Fibroblast of villous mesenchyme (primary cell): ENCODE measurements at places on chromosomes 6 and 20. TPM values are rescaled to one million over a fixed set of nuclear protein-coding genes. Genes with fewer than 3 reads are reported as not detected.

GRCh38 chr6:93433592-93433991 lies 14.2 kb upstream of the EPHA7 start:
- DNase-seq = no peak

DNA sequence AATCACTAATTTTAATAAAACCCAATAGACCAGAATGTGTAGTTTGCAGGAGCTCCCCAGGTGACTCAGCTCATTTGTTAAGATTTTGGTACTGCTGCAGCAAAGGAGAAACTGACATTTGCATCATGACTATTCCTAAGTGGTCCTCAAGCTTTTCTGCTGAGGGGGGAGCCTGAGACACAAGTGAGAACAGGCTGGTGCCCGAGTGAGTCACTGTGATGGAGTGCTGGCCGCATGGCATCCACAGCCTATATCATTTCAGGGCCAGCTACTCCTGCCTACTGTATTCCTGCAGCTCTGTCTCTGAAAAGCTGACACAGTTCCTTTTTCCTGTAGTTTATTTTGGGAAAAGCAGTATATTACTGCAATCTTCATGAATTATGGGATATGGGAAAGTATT lies 113.7 kb upstream of the ENPP5 start:
- no peak for DNase-seq

The OXT gene
- total RNA-seq = not detected in 2 replicates

DNA sequence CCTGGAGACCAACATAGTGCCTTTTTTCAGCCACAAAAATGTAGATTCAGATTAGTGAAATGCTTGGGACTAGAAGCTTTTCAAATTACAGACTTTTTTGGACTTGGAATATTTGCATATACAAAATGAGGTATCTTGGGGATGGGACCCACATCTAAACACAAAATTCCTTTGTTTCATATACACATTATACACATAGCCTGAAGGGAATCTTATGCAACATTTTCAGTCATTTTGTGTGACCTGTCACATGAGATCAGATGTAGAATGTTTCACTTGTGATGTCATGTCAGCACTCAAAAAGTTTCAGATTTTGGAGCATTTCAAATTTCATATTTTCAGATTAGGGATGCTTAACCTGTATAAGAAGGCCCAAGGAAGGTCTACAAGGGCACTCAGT lies 44.5 kb upstream of the ALDH8A1 start:
- DNase-seq = no peak

DNA sequence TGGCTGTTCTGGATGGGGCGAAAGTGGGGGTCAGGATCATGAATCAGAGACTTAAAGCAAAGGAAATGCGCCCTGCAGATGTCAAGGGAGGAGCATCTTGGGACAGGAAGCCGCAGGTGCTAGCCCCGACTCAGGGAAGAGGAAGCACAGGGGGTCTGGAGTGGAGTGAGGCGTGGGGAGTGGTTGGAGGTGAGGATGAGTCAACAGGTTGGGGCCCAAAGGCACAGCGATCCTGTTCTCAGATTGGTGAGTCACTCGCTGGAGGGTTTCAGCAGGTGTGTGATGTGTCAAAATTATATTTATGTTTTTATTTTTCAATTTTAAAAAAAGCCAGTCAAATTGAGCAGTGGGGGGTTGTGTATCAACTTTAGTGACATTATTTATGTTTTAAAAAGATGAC lies 19.0 kb downstream of the PACSIN1 start:
- no peak for DNase-seq

GRCh38 chr6:40848038-40848437 lies 191.0 kb downstream of the UNC5CL start:
- no peak for DNase-seq

The COL21A1 gene
- under 0.01 and 0.64 TPM in 2 replicates for total RNA-seq

DNA sequence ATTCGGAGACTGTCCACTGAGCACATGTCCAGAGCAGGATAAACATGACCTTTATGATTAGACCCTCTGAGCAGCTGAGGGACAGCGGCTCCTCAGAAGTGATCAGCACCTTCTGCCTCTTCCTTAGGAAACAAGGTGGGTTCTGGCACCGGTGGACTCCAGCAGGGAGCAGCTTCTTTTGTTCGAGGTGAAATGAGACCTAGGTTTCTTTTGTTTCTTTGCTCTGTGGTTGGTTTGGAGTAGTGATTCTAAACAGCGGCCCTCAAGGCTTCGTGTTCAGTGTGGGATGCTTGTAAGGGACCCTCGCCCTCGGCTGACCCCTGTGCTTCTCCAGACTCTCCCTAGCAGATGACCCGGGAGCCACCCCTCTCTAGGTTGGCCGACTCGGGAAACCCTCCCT lies 14.6 kb upstream of the FRMD1 start:
- no peak for DNase-seq

- DNase-seq = no peak
Observed at GRCh38 chr6:33343953-33344611, 26.5 kb upstream of the ZBTB22 start.

The TSBP1 gene
- total RNA-seq = under 0.01 TPM in 1 of 2 replicates, not detected in the other

DNA sequence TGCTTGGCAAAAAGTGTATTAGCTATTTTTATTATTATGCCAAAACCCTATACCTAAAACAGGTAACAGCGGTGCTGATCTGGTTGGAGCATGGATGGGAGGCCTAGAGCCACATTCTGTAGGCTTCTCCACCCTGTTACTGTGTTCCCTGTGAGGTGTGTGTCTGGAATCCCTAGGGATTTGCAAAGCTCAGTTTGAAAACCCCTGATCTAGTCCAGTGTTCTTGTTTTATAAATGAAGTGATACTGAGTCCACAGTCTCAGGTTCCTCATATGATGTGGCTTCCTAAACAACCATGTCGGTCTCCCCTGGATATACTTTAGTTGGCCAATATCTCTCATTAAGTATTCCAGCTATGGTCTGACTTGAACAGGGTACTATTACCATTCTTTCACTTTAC lies 16.3 kb downstream of the ACSS2 start:
- DNase-seq = no peak

DNA sequence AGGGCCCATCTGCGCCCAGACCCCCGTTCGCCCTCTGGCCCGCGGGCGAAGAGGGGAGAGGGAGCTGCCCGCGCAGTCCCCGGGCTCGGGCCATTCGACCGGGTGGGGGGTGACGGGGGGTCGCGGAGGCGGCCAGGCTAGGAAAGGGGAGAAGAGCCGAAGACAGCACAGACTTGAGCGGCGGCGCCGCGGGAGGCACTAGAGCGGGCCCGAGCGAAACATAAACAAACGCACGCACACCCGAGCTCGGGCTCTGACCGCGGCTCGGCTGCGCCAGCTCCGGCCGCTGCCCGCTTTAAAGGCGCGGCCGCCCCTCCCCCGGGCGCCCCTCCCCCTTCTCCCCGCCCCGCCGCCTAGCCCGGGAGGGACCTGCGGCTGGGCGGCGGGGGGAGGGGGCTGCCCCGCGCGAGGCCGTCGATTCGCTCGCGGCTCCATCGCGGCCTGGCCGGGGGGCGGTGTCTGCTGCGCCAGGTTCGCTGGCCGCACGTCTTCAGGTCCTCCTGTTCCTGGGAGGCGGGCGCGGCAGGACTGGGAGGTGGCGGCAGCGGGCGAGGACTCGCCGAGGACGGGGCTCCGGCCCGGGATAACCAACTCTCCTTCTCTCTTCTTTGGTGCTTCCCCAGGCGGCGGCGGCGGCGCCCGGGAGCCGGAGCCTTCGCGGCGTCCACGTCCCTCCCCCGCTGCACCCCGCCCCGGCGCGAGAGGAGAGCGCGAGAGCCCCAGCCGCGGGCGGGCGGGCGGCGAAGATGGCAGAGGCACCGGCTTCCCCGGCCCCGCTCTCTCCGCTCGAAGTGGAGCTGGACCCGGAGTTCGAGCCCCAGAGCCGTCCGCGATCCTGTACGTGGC lies at the start of gene FOXO3:
Gene FOXO3, plus strand, starts transcription at position 455 of the 846 bp plus-strand sequence. Its CDS starts 292 bp downstream, at position 747.
- peak; percentile 91 for DNase-seq

- no peak for DNase-seq
Observed at GRCh38 chr20:58313396-58313795, 3.9 kb downstream of the RAB22A start.

DNA sequence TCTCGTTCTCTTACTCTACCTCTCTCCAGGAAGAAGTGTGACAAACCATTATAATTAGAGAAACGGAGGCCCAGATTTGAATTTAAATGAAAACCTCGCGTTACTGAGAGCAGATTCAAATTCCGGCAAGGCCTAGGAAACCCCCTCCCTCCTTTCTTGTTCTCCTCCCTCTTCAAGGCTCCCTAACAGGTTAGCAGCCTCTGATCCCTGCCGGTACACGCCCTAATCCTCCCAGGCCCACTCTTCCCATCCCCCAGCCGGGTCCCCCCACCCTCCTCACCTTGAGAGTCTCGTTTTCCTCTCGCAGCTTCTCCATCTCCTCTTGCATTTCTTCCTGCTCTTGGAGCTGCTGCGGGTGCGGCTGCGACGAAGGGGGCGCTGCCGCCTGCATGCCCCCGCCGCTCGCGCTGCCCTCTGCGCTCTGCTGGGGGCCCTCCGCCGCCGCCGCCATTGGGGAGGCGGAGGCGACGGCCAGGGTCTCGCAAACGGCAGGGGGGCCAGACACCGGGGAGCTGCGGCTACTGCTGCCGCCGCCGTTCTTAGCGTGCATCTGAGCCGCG lies 3.8 kb downstream of the MTCL3 start:
- DNase-seq = peak; percentile 3

GRCh38 chr6:169170583-169170955 lies 83.1 kb downstream of the THBS2 start:
- no peak for DNase-seq

The NRSN1 gene
- total RNA-seq = not detected in 2 replicates

DNA sequence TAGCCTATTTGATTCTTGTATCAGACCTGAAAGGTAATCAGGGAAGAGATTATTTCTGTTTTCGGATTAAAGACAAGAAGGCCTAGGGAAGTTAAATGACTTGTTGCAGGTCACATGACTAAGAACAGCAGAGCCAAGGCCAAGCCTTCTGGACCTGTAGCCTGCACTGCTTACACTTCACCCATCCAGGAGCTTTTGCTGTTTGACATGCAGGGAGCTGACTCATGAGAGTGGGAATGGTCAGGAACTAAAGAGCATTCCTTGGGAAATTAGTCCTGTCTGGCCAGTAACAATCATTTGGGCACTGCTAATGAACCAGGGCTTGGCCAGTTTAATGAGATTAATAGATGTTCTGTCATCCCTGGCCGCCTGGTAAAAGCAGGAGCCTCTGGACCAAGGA lies 46.8 kb downstream of the EIF2S2 start:
- peak; percentile 60 for DNase-seq

The GLP1R gene
- total RNA-seq = not detected in 2 replicates

- DNase-seq = peak; percentile 73
Observed at GRCh38 chr20:45833883-45834796, 541 bp downstream of the SNX21 start.

DNA sequence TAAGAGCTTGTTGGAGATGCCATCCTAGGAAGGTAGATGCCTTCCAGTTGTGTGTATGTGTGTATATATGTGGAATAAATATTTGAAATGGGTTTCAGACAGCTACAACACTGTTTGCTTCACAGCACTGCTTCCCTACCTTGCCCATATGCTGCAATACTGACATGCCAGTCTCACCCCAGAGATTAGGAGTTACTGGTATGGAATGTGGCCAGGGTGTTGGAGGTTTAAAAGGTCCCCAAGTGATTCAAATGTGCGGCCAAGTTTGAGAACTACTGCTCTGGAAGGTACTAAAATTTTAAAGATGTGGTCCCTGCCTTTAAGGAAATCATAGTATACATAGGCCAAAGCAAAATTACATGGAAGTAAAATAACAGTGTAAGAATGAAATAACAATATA lies 39.5 kb downstream of the BCKDHB start:
- DNase-seq = no peak

The VSTM2L gene
- total RNA-seq = 0.32 and 1.3 TPM in 2 replicates

DNA sequence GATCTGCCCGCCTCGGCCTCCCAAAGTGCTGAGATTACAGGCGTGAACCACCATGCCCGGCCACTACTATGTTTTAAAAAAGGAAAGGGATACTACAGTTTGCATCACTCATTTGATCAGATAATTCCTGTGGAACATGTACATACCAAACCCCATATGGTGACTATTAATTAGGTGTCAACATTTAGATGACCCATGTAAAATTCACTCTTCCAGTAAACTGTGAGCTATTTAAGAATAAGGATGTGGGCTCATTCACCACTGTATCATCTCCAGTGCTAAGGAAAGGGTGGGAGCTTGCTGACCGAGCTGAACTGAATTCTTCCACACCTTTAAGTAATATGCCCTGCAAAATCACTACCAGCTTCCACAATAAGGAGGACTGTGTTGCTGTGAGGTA lies 127.5 kb downstream of the BTBD9 start:
- DNase-seq = no peak

The DUSP15 gene
- 0.32 TPM in 1 of 2 replicates, not detected in the other for total RNA-seq

DNA sequence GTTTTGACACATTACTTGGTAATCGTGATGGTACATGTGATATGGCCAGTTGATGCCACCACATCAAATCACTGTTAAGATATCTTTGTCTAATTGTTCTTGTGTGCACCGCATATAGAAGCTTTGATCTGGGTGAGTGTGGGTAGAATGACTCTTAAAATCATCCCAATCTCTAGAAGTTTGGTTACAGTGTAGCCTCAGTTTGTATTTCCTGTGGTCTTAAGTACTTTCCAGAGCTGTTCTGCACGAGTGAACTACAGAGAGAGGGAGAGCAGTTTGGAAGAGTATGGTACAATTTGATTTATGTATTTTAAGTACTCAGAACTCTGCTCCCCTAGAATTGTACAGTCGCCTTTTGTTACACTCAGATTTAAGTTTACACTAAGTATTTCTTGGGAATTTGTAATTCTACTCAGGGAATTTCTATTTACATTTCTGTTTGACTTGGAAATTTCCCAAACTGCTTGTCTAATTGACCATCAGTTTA lies 37.5 kb downstream of the SNX9 start:
- peak; percentile 34 for DNase-seq

The MRAP2 gene
- total RNA-seq = not detected in 2 replicates

DNA sequence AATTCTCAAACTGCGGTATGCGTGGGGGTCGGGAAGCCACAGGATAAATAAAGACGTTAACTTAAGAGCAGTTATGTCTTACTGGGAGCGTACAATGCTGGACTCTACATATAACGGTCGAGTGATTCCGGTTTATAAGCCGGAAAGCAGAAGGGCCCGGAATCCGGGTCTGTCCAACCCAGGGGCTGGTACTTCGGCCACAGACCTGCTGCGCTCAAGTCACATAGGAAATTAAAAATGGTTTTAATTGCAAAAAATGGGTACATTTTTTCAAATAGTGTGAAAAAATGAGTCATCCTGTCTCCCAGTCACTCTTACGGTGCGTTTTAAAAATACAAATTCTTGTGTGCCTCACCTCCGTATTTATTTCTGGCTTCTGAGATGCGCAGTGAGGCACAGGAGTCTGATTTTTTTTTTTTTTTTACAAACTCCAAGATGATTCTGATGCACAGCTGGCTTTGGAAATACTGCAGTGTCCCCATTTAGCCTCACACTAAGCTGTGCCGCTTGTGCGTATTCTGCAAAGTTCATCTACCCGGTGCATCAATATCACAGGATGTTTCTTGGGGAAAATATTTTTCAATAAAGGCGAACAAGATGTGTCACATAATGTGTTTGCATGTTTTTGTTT lies 1.0 kb downstream of the PCIF1 start:
- peak; percentile 71 for DNase-seq

DNA sequence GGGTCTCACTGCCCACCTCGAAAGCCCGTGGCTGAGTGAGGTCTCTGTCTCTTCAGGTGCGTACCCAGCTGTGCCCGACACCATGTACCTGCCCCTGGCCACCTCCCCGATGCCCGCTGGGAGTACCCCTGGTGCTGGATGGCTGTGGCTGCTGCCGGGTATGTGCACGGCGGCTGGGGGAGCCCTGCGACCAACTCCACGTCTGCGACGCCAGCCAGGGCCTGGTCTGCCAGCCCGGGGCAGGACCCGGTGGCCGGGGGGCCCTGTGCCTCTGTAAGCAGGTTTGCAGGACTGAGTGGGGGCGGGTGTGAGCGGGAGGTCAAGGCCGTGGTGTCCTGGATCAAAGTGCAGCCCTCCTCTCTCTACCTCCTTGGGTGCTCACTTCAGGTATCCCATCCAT lies 4.7 kb downstream of the CCN5 start:
- no peak for DNase-seq

- DNase-seq = no peak
Observed at GRCh38 chr20:55054453-55054852, 579.1 kb downstream of the DOK5 start.
